Breast epithelium (tissue), 4 donors: ENCODE measurements at places on chromosomes 12 and 14.

- H3K4me3 ChIP-seq, result no peak overlapping the region
- H3K4me1 ChIP-seq, result no peaks in the 10 kb centered on the region
- DNase-seq, result no peak
- H3K27me3 ChIP-seq, result no peaks in the 10 kb centered on the region
- H3K36me3 ChIP-seq, result no peaks in the 10 kb centered on the region
Observed at GRCh38 chr12:56546680-56547079, 25.1 kb downstream of the RBMS2 start.

GRCh38 chr12:84422340-84422739 lies 490.3 kb downstream of the SLC6A15 start:
- no peak overlapping the region for H3K27ac ChIP-seq

DNA sequence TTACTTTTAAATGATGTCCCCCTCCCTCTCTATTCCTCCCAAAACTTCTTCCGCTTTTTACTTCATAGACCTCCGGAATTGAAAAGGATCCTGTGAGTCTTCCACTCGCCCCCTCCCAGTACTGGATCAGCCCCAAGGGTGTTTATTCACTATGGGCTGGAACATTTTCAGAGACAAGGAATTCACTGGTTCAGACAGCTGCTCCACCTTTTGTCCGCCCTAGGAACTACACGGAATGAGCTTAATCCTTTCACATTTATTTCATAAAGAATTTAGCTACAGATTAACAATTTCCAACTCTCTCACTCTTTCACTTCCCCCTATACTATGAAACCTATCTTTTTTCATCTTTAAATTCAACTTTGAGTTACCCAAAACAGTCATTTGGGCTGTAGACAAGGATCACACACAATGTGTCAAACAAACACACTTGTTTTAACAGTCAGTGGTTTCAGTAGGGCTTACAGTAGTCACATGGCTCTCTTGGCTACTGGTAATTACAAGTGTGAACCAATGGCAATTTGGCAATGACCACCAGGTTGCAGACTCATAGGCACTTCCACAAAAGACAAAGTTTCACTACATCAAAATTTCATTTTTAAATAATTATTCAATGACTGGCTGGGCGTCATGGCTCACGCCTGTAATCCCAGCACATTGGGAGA lies 20.6 kb downstream of the CNIH1 start:
- no peaks in the 10 kb centered on the region for H3K27me3 ChIP-seq
- H3K36me3 ChIP-seq, result no peaks in the 10 kb centered on the region
- no peak overlapping the region for H3K4me3 ChIP-seq
- no peak for DNase-seq

GRCh38 chr14:61231810-61232209 lies 49.3 kb downstream of the TMEM30B start:
- no peak for DNase-seq
- H3K4me3 ChIP-seq, result no peak overlapping the region
- no peaks in the 10 kb centered on the region for H3K4me1 ChIP-seq
- no peaks in the 10 kb centered on the region for H3K36me3 ChIP-seq
- no peak overlapping the region for H3K27ac ChIP-seq

DNA sequence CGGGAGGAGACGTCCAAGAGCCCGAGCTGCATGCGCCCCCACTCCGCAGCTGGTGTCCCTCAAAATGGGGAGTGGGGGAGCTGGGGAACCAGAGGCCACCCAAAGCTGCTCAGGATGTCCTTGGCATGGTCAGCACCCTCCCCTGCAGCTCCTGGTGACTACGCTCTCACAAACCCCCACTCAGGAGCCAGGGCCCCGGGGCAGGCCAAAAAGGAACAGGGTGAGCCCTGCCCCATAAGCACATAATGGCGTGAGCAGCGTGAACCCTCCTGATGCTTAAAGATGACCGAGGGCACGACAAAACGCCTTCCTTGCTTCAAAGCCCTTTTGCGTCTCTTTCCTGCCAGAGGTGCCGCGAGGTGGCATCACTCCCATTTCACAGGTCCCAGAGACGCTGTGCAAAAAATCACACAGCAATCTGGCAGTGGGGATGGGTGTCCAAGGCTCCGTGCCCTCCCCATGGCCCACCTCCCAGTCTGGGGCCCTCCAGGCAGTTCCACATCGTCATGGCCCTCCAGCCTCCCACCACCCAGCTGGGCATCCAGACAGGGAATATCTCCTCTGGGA lies 13.5 kb downstream of the NCOR2 start:
- H3K27ac ChIP-seq, result no peak overlapping the region
- no peak for DNase-seq
- H3K4me1 ChIP-seq, result peaks cover 35% of the 10 kb centered on the region
- H3K27me3 ChIP-seq, result no peaks in the 10 kb centered on the region
- H3K36me3 ChIP-seq, result no peaks in the 10 kb centered on the region

- no peaks in the 10 kb centered on the region for H3K36me3 ChIP-seq
- H3K4me1 ChIP-seq, result no peaks in the 10 kb centered on the region
- H3K27me3 ChIP-seq, result peaks cover 27% of the 10 kb centered on the region
- no peak overlapping the region for H3K27ac ChIP-seq
Observed at GRCh38 chr14:96584199-96584906, 82.2 kb downstream of the PAPOLA start.

DNA sequence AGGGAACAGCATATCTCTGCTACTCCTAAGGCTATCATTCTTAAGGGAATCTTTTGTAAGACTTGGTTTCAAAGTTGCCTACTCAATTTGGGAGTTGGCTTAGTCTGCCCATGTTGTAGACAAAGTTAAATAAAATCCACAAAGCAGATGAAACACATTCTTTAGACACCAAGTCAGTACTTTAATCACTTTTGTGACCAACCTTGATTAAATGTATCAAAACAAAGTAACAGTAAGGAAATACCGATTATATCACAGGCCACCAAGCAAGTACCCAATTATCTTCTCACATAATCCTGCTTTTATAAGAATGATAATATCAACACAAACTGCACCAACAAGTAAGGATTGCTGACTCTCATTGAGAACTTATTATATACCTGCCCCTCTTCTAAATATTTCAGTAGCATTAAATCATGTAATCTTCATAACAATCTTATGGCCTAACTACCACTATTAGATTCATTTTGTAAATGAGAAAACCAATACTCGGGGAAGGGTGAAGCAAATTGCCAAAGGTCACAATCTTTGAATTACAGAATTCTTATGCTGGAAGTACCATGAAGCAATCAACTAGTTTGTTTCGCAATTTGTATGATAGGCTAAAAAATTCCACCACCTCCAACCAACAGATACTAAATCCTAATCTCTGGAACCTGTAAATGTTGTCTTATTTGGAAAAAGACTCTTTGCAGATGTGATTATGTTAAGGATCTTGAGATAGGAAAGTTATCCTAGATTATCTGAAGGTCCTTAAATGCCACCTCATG lies 12.6 kb upstream of the DIO2 start:
- H3K27ac ChIP-seq, result no peak overlapping the region
- H3K4me3 ChIP-seq, result no peak overlapping the region
- DNase-seq, result no peak
- H3K27me3 ChIP-seq, result no peaks in the 10 kb centered on the region

DNA sequence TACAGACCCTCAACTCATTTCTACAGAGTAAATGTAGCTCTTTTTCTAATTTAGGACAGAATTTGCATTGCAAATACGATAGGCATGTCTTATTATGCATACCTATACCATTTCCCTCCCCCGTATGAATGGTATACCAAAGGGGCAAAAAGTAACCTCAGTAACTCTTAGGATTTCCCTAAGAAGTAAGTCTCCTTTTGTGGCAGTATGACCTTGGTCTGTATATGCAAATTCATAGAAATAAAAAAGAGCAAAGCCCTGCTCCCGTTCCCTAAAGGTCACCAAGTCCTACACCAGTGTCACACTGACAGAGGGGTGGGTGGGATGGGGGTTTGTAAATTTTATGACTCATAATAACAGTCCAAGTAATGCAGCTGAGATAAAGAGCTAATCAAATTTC lies 365.8 kb upstream of the CCDC196 start:
- H3K27me3 ChIP-seq, result no peaks in the 10 kb centered on the region
- no peaks in the 10 kb centered on the region for H3K4me1 ChIP-seq
- no peak overlapping the region for H3K4me3 ChIP-seq
- no peaks in the 10 kb centered on the region for H3K36me3 ChIP-seq

GRCh38 chr14:81889529-81889928 lies 355.9 kb upstream of the SEL1L start:
- peaks cover 4% of the 10 kb centered on the region for H3K4me1 ChIP-seq
- no peak for DNase-seq
- H3K4me3 ChIP-seq, result no peak overlapping the region
- no peak overlapping the region for H3K27ac ChIP-seq

GRCh38 chr14:104770851-104771272 lies 17.9 kb downstream of the SIVA1 start:
- H3K27ac ChIP-seq, result no peak overlapping the region
- DNase-seq, result no peak
- H3K27me3 ChIP-seq, result no peaks in the 10 kb centered on the region
- peaks cover 5% of the 10 kb centered on the region for H3K4me1 ChIP-seq
- H3K36me3 ChIP-seq, result no peaks in the 10 kb centered on the region

DNA sequence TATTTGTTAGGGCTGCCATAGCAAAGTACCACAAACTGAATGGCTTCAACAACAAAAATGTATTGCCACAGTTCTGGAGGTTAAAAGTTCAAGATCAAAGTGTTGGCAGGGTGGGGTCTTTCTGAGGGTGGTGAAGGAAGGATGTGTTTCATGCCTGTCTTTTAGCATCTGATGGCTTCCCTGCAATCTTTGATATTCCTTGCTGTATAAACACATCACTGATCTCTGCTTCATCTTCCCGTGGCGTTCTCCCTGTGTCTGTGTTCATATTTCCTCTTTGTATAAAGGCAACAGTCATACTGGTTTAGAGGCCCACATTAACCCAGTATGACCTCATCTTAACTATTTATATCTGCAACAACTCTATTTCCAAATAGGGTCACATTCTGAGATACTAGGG lies 167.5 kb downstream of the BTG1 start:
- H3K27ac ChIP-seq, result no peak overlapping the region
- no peaks in the 10 kb centered on the region for H3K4me1 ChIP-seq
- no peak overlapping the region for H3K4me3 ChIP-seq

- no peak overlapping the region for H3K27ac ChIP-seq
- no peaks in the 10 kb centered on the region for H3K4me1 ChIP-seq
- no peak overlapping the region for H3K4me3 ChIP-seq
- no peaks in the 10 kb centered on the region for H3K36me3 ChIP-seq
Observed at GRCh38 chr12:107493666-107494065, 191.9 kb upstream of the PWP1 start.

DNA sequence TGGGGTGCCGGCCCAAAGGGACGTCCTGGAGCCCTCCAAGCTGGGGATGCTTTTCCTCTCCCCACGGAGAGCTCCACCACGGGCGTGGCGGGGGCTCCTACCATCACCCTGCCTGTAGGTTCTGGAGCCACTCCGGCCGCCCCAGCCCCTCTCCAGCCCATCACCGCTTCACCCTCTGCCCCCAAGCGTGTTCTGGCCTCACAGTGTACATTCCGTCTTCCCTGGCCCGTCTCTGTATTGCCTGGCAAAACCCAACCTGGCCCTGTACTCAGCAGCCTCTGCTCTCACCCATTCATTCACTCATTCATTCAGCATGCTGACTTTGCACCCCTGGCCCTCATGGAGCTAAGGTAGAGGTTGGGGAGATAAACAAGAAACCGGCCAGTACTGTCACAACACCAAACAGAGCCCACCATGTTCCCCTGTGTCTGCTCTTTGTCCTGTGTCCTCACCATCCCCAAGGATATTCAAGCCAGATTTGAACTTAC lies 20.3 kb downstream of the SLC25A29 start:
- H3K27ac ChIP-seq, result peak overlapping the region; percentile 93
- H3K4me3 ChIP-seq, result peak overlapping the region; percentile 71
- no peaks in the 10 kb centered on the region for H3K27me3 ChIP-seq

- no peaks in the 10 kb centered on the region for H3K36me3 ChIP-seq
- no peaks in the 10 kb centered on the region for H3K27me3 ChIP-seq
- no peaks in the 10 kb centered on the region for H3K4me1 ChIP-seq
- no peak for DNase-seq
Observed at GRCh38 chr14:72264716-72265115, 332.5 kb downstream of the RGS6 start.

- no peak overlapping the region for H3K27ac ChIP-seq
- no peaks in the 10 kb centered on the region for H3K4me1 ChIP-seq
- H3K4me3 ChIP-seq, result no peak overlapping the region
- no peak for DNase-seq
- H3K27me3 ChIP-seq, result no peaks in the 10 kb centered on the region
- H3K36me3 ChIP-seq, result no peaks in the 10 kb centered on the region
Observed at GRCh38 chr14:70942342-70942706, 35.1 kb downstream of the PCNX1 start.

DNA sequence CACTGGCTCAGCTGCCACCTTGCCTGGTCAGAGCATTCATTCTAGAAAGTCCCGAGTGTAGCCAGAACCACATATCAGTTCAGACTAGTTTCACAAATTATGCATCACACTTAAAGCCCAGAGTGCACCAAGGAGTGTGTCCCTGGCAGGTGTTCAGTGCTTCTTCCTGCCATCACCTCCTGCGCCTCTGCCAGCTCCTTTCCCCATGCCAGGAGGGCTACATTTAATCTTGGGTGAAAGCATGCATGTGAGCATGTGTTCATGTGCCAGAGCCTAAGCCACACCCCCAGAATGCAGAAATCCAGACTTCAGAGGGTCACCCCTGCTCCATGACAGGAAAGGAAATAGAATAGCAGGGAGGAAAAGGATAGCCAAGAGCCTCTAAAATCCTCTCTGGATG lies 381.6 kb downstream of the DPF3 start:
- H3K27me3 ChIP-seq, result no peaks in the 10 kb centered on the region
- DNase-seq, result no peak
- no peaks in the 10 kb centered on the region for H3K4me1 ChIP-seq
- no peak overlapping the region for H3K4me3 ChIP-seq

- H3K36me3 ChIP-seq, result no peaks in the 10 kb centered on the region
- no peak overlapping the region for H3K4me3 ChIP-seq
- no peak overlapping the region for H3K27ac ChIP-seq
- DNase-seq, result no peak
Observed at GRCh38 chr14:60926002-60926401, 54.9 kb downstream of the TRMT5 start.

DNA sequence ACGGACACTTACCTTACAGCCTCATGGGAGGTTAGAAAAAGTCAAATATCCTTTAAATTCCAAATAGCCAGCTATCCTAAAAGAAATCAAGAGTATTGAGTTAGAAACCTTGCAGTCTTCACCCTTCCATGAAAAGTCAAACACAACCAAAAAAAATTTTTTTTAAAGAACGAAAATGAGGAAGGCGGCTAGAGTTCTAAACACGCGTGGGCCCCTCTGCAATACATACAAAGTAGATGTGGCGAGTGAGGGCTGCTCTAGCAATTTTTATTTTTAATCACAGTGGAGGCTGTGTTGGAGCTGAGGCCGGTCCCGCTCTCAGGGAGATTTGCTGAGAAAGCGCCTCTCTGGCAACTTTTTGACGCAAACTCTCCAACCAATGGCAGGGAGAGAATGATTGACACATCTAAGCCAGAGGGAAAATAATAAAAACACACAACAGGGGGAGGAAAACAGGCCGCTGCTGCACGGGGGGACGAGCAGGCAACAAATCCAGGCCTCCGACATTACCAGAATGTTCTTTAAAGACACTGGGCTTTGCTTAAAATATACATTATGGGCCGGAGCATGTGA lies at the start of gene OTX2:
TSS of gene OTX2 (minus strand) at position 333 of the 573 bp plus-strand sequence. CDS start 5,023 bp downstream, outside the sequence.
- no peaks in the 10 kb centered on the region for H3K4me1 ChIP-seq
- H3K36me3 ChIP-seq, result no peaks in the 10 kb centered on the region
- H3K27me3 ChIP-seq, result peaks cover 10% of the 10 kb centered on the region
- DNase-seq, result no peak

- no peak for DNase-seq
- H3K4me3 ChIP-seq, result no peak overlapping the region
- H3K4me1 ChIP-seq, result no peaks in the 10 kb centered on the region
- H3K27me3 ChIP-seq, result no peaks in the 10 kb centered on the region
- H3K27ac ChIP-seq, result no peak overlapping the region
Observed at GRCh38 chr14:104898870-104899510, 25.7 kb upstream of the PLD4 start.

GRCh38 chr14:29558516-29558915 lies 369.1 kb downstream of the PRKD1 start:
- H3K4me1 ChIP-seq, result no peaks in the 10 kb centered on the region
- DNase-seq, result no peak
- no peaks in the 10 kb centered on the region for H3K36me3 ChIP-seq
- no peak overlapping the region for H3K4me3 ChIP-seq
- H3K27me3 ChIP-seq, result no peaks in the 10 kb centered on the region
- H3K27ac ChIP-seq, result no peak overlapping the region
